ENCODE measurements at places on chromosomes 13 and 19. TPM values are rescaled to one million over a fixed set of nuclear protein-coding genes. Genes with fewer than 3 reads are reported as not detected.

The SPC24 gene
- total RNA-seq: 54.7 TPM

The ZNF610 gene
- total RNA-seq: 6.5 TPM

The PLIN4 gene
- 0.69 TPM for total RNA-seq

The RAB3A gene
- not detected for total RNA-seq

The LRRC25 gene
- not detected for total RNA-seq

The FAM216B gene
- total RNA-seq: not detected

The FCAR gene
- not detected for total RNA-seq

The CYP4F2 gene
- not detected for total RNA-seq

The SLC10A2 gene
- not detected for total RNA-seq

The KLK15 gene
- total RNA-seq: not detected

Measured in Daoy (cell line).